ENCODE measurements at places on chromosomes 11 and 22. TPM values are rescaled to one million over a fixed set of nuclear protein-coding genes. Genes with fewer than 3 reads are reported as not detected.

OR5B21 gene
- polyA plus RNA-seq = not detected

SPON1 gene
- 0.66 TPM for polyA plus RNA-seq

OR4A16 gene
- not detected for polyA plus RNA-seq

LARGE1 gene
- polyA plus RNA-seq = 27.5 TPM

PDE2A gene
- 18.6 TPM for polyA plus RNA-seq

C22orf42 gene
- 64.0 TPM for polyA plus RNA-seq

APOL4 gene
- not detected for polyA plus RNA-seq

DNAJB13 gene
- polyA plus RNA-seq = not detected

CARD18 gene
- polyA plus RNA-seq = not detected

IFITM2 gene
- 2.3 TPM for polyA plus RNA-seq

MAJIN gene
- polyA plus RNA-seq = not detected

RTN4R gene
- 13.6 TPM for polyA plus RNA-seq

RTN4RL2 gene
- polyA plus RNA-seq = 0.66 TPM

USP2 gene
- polyA plus RNA-seq = 0.59 TPM

KCNE3 gene
- not detected for polyA plus RNA-seq

FDXACB1 gene
- polyA plus RNA-seq = 3.1 TPM

HMGXB4 gene
- polyA plus RNA-seq = 20.0 TPM

OR10D3 gene
- polyA plus RNA-seq = not detected

CENPM gene
- 2.1 TPM for polyA plus RNA-seq

LRRN4CL gene
- 0.82 TPM for polyA plus RNA-seq

MCAM gene
- 12.5 TPM for polyA plus RNA-seq

RASL10A gene
- 0.26 TPM for polyA plus RNA-seq

FOXR1 gene
- polyA plus RNA-seq = not detected

Data from neural cell (in vitro differentiated cells).